Activated CD4-positive, alpha-beta T cell treated with anti-CD3 and anti-CD28 coated beads for 24 hours (primary cell): ENCODE measurements at places on chromosomes 5 and 9.

GRCh38 chr9:75200892-75201470, 112.7 kb downstream of the OSTF1 start:
- no peak for DNase-seq

DNA sequence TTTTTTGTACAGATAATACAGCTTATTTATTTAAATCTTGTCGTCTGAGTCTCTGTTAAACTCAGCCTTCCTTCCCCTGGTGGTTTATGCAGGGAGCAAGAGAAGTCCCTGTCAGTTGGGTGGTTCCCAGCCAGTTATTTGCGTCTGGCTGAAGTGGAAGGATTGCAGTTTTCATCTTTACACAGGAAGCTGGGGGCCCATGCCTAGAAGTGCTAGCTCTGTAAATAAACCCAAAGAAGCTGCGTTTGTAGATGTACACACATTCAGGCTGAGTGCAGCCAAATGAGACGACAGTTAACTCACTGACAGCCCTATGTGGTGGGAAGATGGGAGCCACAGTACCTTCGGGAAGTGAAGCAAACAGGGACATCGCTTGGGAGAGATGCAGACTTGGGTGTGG, 122.1 kb downstream of the SAXO1 start:
- DNase-seq, result no peak

DNA sequence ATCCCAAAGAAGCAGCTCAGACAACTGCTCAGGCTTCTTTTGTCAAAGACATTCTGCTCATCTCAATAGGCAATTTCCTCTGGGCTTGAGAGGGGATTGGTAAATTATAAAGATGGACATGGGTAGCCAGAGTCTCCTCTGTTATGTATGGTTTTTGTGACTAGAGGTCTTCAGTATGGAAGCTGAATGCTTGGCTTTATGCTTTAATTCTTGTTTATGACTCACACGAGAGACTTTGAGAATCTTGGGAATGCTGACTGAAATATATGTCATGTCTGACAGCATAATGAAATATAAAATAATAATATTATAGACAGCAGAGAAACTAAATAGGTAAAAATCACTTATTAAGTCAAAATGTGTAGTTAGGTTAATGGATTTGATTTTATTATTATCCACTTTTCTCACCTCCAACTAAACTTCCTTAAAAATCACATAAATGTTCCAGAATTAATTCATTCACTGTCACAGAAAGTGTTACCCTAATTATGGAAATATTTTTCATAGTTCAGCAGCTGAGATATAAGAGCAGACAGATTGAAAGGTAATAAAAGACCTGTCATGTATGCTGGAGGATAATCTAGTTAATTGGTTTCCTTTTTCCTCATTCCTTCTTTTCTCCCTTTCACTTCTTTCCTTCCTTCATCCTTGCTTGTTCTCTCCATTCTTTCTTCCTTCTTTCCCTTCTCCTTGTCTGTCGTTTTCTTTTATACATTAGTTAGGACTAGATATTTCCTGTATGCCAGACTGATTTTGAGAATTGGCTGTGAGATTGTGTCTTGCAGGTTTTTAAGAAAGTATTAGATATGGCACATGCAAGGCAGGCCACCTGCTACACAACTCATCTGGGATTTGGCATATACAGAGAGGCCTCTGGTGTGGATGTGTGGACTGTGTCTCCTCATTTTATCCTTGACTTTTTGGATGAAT, 1866.1 kb upstream of the NUDT12 start:
- DNase-seq, result no peak

DNA sequence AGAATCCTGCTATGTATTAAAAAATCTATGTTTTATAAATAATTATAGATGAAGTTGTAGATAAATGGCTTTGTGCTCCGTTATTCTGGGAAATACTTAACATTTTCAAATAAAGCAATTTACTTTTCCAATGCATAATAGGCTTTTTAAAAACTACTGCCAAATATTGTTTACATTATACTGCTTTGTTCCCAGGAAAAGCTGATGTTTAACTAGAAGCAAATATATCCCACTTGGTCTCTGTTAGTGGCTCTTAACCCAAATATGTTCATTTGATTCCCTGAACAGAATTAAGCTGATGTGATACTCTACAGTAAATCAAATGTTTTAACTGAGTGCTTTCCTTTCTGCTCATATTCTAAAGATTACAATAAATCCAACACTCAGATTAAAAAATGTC, 326.3 kb downstream of the SLCO4C1 start:
- no peak for DNase-seq

- DNase-seq, result no peak
Measured at GRCh38 chr5:15560421-15560820, 60.4 kb downstream of the FBXL7 start.

DNA sequence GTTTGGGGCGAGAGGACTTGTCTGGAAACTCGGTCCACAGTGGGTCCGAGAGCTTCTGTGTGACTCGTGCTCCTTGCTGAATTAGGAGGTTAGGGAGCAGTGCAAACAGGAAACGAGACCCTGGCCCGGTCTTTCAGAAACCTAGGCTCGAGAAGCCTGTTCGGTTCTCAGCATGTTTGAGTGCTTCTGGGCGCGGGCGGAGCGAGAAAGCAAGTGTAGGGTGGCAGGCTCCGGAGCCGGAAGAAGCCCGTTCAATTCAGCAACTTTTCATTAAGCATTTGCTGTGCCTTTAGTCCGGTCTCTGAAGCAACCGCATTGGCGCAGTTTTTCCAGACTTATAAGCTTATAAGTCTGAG, 547 bp downstream of the CLTA start:
- peak; percentile 14 for DNase-seq

GRCh38 chr9:112334432-112334841, 1.0 kb upstream of the PTBP3 start:
- peak; percentile 35 for DNase-seq

GRCh38 chr5:119343766-119344165, 12.1 kb upstream of the TNFAIP8 start:
- DNase-seq, result no peak

DNA sequence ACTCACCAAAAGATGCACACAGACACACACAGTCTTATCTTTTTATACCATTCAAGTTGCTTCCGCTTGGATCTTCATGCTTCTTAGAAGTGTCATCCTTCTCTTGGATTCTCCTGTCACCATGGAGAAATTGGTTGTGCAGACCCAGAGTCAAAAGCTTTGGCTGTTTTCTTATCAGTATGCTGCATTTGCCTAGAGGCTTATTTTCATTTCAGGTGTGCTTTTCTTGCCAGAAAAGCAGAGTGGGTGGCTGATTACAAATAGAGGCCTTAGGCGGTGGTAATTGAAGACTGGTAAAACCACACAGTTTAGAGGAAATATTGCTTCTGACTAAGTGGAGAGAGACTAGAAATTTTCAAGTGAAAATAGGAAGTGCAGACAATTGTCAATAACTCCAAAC, 70.2 kb upstream of the TLE4 start:
- DNase-seq, result no peak

DNA sequence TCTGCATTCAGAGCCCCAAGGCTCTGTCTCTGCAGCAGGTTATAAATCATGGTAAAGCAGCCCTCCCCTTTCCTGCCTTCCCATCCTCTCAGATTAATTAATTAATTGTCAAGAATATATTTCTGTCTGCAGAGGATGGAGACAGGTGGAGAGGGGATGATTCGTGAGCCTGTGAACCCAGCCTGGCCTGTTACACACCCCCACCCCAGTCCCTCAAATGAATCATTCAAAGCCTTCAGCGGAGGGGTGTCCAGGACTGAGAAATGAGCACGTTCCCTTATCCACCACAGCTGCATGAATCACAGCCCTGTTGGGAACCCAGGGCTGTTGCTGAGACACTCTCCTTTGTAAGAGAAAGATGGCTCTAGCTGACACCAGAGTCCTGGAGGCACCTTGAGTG, 56.0 kb downstream of the NIPAL4 start:
- no peak for DNase-seq

DNA sequence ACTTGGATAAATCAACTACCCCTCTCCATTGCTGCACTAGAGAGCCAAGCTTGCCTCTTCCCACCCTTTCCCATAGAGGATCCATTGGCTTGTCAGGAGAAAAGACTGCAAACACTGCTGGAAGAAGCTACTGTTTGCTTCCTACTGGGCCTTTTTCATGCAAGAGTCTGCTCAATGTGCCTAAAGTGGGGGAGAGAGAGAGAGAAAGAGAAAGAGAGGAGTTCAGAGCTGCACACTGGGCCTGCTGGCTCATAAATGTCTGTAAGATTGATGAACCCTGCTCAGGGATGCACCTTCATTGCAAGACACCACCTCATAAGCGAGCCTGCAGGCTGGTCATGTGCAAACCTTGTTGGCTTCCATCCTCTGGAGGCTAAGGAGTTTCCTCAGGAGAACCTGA, 269.4 kb downstream of the ZNF608 start:
- DNase-seq, result no peak

- DNase-seq, result no peak
Measured at GRCh38 chr9:89967527-89967926, 362.7 kb downstream of the GADD45G start.

- DNase-seq, result no peak
Measured at GRCh38 chr5:111227226-111227782, 3.1 kb downstream of the CAMK4 start.

DNA sequence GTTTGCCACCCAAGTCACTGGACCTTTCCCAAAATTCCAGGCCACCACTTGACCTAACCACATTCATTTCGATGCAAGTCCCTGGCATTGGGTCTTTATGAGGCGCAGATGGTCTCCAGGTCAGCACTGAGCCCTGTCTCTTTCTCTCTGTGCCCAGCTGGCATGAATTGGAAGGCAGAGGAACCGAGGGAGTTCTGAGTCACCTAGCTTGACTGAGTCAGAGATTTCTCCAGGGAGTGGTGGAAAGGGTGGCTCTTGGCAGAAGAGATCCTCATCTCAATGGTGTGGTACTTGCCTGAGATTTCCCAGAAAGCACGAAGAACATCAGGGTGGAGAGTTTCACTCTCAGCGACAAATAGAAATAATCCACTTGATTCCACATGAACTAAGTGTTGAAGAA, 43.8 kb downstream of the WDR36 start:
- no peak for DNase-seq

DNA sequence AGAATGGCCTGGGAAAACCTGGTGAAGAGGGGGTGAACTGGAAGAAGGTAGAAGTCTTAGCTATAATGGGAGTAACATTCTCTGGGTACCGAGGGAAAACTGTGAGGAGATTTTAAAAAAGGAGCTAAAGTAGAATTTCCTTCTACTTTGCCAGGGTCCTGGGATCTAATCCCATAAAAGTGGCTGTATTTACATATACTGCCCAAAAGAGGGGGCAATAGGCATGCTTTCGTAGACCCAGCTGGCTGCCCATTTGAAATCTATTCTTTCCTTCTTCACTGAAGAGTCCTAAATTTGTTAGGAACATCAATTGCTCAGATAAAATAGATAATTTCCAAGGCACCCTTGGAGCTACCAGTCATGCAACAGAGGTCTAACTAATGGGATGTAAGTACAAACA, 159.2 kb downstream of the CDC42SE2 start:
- no peak for DNase-seq

- no peak for DNase-seq
Measured at GRCh38 chr5:126954981-126955380, 75.4 kb downstream of the MARCHF3 start.

GRCh38 chr5:73935719-73936118, 309.7 kb downstream of the ARHGEF28 start:
- DNase-seq, result no peak

GRCh38 chr5:174911118-174911517, 186.7 kb downstream of the MSX2 start:
- DNase-seq, result no peak

GRCh38 chr9:36346569-36346968, 53.5 kb downstream of the RNF38 start:
- DNase-seq, result no peak

GRCh38 chr5:160271836-160272235, 40.5 kb downstream of the CCNJL start:
- no peak for DNase-seq

DNA sequence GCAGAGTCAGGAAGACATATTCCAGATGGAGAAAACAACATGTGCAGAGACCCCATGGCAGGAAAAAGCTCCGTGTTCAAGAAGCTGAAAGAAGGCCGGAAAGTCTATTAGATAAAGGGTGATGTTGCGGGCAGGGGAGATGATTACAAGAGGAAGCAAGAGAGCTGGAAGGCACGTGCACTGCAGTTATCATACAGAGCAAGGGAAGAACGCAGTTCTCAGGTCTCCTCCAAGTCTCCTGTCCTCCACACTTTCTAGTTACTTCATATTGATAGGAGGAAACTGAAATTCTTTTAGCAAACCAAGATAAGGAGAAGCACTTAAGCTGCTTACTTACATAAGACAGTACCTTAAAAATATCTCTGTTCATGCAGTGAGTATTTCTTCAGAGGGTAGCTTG, 58.3 kb upstream of the PLPP6 start:
- no peak for DNase-seq

- DNase-seq, result no peak
Measured at GRCh38 chr9:132742821-132743311, 72.6 kb downstream of the GTF3C4 start.

DNA sequence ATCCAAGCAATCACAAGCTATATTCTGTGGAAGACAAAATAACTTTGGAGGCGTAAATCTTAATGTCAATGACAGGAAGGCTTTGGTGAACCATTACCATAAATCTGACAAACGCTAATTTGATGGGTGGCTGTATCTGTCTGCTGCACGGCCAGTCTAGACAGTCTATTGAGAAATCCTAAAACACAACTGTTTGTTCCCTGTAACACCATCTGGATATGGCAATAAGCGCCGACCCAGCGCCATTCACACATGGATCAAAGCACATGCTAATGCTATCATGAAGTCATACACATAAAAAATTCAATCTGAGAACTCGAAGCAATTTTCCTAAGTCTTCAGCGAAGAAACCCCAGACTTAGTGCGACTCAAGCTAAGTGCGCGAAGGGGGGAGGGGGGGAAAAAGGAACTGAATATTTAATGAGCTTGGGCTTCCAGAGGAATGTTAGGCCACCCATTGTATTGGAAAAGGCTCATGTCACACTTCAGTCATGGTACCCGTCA, 95.1 kb downstream of the ARL15 start:
- no peak for DNase-seq

GRCh38 chr5:73367650-73368049, 80.9 kb downstream of the FOXD1 start:
- no peak for DNase-seq

DNA sequence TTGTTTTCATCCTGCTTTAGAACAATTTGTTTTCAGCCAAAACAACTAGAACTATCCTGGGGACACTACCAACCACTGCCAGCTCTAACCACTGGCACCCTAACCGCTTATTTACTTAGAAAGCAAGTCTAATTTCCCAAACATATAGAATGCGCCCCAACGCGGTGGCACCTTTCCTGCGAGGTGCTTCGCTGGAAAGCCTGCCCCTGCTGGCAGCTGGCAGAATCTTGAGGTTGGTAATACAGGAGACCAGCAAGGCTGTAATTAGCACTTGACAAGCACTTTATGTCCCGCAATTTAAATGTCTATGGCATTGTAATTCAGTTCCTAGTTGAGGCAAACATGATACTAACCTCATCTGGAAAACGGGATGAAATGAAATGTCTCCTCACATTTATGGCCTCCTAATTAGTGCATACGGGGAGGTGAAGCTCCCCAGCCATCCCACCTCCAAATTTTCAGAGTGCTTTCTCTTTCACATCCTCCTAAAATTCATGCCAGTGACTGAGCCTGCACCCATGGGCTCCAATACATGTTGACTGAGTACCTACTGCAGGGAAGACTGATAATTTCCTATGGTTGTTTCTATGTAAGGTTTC, 30.4 kb downstream of the GABBR2 start:
- DNase-seq, result peak; percentile 9

GRCh38 chr5:1118738-1119137, 6.9 kb upstream of the SLC12A7 start:
- no peak for DNase-seq

- no peak for DNase-seq
Measured at GRCh38 chr9:91417602-91418214, 5.9 kb downstream of the NFIL3 start.
